Osteoblast (primary cell): ENCODE measurements at places on chromosomes 4 and X. TPM values are rescaled to one million over a fixed set of nuclear protein-coding genes. Genes with fewer than 3 reads are reported as not detected.

DNA sequence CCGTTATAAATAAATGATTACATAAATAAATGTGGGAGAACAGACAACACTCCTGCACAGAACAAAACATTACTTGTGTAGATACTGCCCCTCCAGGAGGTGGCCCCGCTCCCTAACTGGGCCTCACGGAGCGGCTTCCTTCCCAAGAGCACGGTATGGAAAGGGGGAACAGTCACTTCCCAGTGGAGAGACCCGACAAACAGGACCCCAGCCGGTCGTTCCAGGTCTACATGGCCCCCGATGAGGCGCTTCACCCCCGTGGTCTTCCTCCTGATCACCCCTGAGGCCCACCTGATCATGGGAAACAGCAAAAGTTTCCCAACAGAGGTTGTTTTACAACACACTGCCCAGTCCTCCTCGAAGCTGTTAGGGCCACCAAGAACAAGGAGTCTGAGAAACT, 6.6 kb upstream of the SLC6A8 start:
- H3K27me3 ChIP-seq = no peaks in the 10 kb centered on the region
- no peak overlapping the region for H3K27ac ChIP-seq
- DNase-seq = peak; percentile 52
- H3K36me3 ChIP-seq = no peaks in the 10 kb centered on the region

- no peak for DNase-seq
- H3K4me3 ChIP-seq = no peak overlapping the region
- H3K27ac ChIP-seq = no peak overlapping the region
- H3K27me3 ChIP-seq = no peaks in the 10 kb centered on the region
- no peaks in the 10 kb centered on the region for H3K36me3 ChIP-seq
These were observed 191.7 kb downstream of the TLL1 start for GRCh38 chr4:166064721-166065120.

GRCh38 chr4:114237997-114238396, 258.6 kb upstream of the ARSJ start:
- H3K4me3 ChIP-seq = no peak overlapping the region
- no peaks in the 10 kb centered on the region for H3K36me3 ChIP-seq
- no peak overlapping the region for H3K27ac ChIP-seq
- no peaks in the 10 kb centered on the region for H3K27me3 ChIP-seq

The GABRG1 gene
- total RNA-seq = not detected in 2 replicates

DNA sequence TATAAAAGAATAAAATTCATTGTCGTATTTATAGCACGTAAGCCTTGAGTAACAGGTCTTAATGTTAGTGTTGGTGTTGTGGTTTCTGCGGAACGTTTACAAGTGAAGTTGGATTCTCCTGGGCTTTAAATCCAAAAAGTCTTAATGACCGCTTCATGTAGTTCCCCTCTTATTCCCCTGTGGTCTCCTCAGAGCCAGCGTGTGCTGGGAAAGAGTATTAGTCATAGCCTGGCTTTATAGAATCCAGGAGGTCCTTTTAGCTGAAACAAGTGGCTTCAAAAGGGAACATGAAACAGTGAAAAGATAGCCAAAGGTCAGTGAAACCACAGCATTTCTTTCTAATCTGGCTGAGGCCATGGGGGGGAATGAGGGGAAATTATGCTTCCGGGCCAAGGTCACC, 79.1 kb downstream of the CLCN4 start:
- H3K4me3 ChIP-seq = no peak overlapping the region
- peaks cover 39% of the 10 kb centered on the region for H3K4me1 ChIP-seq
- H3K27me3 ChIP-seq = no peaks in the 10 kb centered on the region

GRCh38 chrX:13689741-13690211, 848 bp downstream of the RAB9A start:
- H3K27ac ChIP-seq = peak overlapping the region; percentile 82
- H3K36me3 ChIP-seq = no peaks in the 10 kb centered on the region
- no peak for DNase-seq
- no peaks in the 10 kb centered on the region for H3K27me3 ChIP-seq
- peaks cover 29% of the 10 kb centered on the region for H3K4me1 ChIP-seq
